ENCODE measurements at places on chromosomes 4 and X.

DNA sequence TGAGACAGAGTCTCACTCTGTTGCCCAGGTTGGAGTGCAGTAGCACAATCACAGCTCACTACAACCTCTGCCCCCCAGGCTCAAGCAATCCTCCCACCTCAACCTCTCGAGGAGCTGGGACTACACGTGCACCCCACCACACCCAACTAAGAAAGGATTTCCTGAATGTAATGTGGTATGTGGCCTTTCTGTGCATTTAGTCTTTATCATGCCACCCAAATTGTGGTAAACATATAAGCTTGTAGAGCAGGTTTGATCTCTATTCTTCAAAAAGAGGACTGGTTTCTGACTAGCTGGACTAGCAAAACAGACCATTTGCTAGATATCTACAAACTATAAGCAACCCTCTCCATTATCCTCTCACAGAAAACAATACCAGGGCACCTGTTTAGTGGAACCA, 33.6 kb downstream of the ELOVL6 start:
- DNase-seq, result no peak

DNA sequence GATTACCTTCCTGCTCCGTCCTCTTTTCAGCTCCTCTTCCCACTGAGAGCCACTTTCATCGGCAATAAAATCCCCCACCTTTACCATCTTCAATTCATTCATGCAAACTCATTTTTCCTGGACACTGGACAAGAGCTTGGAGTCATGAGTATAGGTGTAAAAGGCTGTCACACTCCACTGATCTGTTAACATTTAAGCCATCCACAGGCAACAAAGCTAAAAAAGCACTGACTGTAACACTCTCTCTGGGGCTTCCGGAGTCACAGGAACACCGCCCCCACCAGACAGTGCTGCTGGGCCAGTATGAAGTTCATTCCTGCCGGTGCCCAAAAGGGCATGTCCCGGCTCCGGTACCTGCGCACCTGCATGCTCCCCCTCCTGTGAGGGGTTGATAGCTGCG, 38.5 kb downstream of the MAGEB5 start:
- no peak for DNase-seq

GRCh38 chrX:13050151-13050550, 5.7 kb upstream of the FAM9C start:
- no peak for DNase-seq

GRCh38 chr4:65798498-65799127, 128.3 kb upstream of the EPHA5 start:
- no peak for DNase-seq

DNA sequence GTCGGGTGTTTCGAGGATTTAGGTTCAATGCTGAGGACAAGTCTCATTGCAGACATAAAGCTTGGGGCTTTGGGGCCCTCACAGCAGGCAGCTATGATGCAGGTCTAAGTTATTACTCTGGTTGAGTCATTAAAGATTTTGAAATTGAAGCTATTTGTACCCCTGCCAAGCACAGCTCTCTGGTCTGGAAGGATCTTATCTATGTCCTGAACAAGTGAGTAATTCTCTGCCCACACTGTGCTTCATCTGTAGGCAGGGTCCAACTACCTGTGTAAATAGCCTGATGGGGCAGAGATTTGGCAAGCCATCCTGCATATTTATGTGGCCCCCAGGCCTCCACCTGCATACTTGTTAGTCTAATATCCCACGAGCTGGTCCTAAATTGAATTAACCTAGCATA, 41.4 kb upstream of the MAGEA4 start:
- peak; percentile 92 for DNase-seq

- DNase-seq, result no peak
Measured at GRCh38 chrX:30607155-30607554, 29.6 kb upstream of the TASL start.

GRCh38 chr4:140595065-140595464, 26.3 kb upstream of the UCP1 start:
- DNase-seq, result peak; percentile 54

DNA sequence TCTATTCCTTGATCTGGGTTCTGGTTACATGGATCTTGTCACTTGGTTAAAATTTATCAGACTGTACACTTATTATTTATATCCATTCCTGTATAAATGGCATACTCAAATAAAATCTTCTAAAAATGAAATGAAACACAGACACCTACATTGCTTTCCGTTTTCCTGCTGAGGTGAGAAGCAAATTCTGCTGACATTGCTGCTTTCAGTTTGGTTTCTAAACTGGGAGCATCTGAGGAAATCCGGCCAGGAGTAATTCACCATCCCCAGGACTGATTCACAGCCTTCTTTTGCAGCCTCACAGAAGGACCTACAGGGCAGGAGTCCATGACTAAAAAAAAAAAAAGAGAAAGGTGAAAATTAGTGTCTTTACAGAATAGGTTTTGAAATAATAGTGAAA, 93.6 kb downstream of the CORIN start:
- DNase-seq, result no peak

DNA sequence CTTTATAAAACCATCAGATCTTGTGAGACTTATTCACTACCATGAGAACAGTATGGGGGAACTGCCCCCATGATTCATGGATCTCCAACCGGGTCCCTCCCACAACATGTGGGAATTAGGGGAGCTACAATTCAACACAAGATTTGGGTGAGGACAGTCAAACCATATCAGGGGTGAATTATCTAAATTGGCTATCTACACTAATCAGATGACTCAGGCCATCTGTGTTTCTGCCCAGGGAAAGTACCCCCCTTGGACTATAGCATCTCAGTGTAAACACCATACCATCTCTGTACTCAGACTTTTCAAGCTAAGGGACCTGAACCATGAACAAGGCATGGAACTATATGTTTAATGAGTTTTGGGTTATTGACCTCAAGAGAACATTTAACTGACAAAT, 76.8 kb downstream of the LNX1 start:
- DNase-seq, result no peak

GRCh38 chr4:177384856-177385397, 57.3 kb downstream of the AGA start:
- DNase-seq, result no peak

DNA sequence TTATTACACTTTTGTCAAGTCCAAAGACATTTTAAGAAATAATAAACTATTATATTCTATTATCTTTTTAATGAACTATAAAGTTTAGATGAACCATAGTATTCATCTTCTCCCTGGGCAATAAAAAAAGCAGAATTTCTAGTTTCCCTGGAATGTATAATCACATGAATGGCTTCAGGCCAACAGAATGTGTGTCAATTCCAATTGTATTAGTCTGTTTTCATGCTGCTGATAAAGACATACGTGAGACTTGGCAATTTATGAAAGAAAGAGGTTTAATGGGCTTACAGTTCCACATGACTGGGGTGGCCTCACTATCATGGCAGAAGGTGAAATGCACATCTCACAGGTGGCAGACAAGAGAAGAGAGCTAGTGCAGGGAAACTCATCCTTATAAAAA, 70.7 kb upstream of the ANXA10 start:
- peak; percentile 60 for DNase-seq

DNA sequence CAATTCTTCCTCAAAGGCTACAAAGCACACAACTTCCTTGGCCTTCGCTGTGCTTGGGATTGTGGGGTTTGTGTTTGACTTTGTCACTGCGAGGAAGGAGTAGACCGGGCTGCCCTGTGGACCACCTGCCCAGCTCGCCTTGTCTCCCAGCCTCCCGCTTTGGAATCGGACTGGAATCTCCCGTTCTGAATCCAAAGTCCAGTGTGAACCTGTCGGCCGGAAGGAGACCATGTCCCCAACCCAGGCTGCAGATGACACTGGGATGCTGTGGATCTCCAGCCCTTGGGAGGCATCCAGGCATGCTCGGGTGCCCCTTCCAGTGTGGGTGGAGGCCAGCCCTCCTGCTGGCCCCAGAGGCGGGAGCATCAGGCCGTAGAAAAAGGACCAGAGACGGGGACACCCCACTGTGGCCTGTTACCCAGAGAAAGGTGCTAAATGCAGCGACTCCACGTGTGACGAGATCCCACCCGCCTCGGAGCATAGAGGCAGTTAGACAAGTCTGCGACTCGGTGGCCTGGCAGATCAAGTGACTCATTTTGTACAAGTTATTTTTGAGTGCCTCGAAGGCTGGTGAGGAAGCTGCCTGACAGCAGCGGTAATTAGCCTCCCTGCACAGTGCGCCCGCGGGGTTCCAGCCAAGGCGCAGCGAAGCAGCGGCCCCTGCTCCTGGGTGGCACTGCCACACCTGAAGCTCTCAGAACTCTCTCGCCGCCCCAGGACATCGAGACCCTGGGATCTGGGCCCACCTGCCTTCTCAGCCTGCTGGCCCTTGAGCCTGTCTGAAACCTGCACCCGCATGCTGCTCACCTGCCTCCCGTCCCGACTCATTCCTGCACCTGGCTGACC, 57.5 kb downstream of the ADRA2C start:
- no peak for DNase-seq

Data from choroid plexus epithelial cell (primary cell).